ENCODE measurements at places on chromosomes 13 and 19.

DNA sequence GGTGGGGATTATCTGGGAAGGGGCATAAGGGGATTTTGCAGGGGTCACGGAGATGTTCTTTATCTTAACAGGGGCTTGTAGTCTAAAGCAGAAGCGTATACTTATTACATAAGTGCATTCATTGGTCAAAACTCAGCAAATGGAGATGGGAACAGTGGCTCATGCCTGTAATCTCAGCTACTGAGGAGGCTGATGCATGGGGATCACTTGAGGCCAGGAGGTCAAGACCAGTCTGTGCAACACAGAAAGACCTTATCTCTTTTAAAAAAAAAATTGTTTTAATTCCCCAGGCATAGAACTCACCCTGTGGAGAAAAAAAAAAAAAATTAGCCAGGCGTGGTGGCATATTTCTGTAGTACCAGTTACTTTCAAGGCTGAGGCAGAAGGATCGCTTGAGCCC lies 18.9 kb downstream of the FAM187B start:
- no peak for DNase-seq

DNA sequence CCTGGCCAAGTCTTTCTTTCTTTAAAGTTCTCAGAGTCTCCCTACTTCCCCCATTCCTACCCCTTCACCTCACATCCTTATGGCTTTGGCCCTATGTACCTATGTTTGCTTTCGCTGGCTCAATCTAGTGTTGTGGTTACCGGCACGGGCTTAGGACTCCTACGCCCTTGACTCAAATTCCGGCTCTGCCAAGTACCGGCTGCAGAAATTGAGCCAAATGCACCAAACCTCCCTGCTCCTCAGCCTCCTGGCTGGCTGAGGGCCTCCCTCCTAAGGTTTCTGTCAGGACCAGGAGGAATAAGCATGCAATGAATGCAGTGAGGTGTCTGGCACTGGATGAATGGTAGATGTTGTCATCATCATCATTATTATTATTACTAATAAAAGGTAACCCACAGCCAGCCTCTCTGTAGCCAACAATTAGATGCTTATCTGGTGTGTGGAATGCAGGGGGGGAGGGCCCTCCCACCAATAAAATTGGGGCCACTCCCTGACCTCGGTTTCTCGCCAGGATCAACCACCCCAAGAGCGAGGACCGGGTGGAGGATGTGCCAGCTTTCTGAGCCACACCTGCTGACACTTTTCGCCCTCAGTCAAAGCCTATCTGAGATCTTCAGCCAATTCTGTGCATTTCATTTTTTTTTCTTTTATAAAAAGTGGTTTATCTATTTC lies 20.7 kb downstream of the KLK5 start:
- peak; percentile 95 for DNase-seq

DNA sequence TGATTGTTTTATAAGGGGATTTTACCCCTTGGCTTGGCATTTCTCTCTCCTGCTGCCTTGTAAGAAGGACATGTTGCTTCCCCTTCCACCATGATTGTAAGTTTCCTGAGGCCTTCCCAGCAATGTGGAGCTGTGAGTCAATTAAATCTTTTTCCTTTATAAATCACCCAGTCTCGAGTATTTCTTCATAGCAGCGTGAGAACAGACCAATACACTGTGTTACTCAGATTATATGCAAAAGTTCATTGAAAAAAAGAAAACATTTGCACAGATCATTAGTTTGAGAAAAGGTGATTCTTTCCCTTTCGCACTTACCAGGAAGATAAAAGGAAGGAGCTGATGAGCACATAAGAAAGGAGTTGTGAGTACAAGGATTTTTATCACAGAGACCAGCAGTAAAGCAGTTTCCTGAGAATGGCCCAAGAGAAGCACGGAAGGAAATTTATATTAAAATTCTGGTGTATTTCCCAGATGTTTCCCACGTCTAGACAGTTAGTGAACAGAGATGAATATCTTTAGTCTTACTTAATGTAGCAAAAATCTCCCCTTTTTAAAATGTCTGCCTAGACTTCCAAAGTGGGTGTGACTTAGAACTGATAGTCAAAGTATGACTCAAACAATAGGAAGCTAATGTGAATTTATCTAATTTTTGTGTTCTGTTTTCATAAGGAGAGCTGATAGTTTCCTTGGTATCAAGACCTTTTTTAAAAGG lies 431.8 kb upstream of the SGCG start:
- DNase-seq: no peak

- no peak for DNase-seq
Measured at GRCh38 chr13:36046672-36047071, 84.5 kb downstream of the DCLK1 start.

DNA sequence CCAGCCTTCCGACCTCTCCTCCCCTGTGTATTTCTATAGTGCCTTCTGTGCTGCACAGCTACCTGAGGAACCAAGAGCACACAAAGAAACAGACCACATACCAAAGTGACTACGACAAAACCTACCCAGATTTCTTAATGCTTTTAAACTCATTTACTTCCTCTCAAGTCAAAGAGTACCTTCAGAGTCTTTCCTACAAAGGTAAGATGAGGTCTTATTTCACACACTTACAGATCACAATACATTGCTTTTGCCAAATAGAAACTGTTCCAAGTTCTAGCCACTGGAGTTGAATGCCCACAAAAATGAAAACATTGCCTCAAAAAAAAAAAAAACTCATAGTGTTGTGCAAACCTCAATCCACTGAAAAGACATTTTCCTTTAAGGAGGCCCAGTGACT lies 36.4 kb downstream of the TEX26 start:
- no peak for DNase-seq

- DNase-seq: no peak
Measured at GRCh38 chr13:47415048-47415447, 518.2 kb upstream of the HTR2A start.

GRCh38 chr13:28299916-28300315 lies 161.6 kb downstream of the PAN3 start:
- DNase-seq: no peak

DNA sequence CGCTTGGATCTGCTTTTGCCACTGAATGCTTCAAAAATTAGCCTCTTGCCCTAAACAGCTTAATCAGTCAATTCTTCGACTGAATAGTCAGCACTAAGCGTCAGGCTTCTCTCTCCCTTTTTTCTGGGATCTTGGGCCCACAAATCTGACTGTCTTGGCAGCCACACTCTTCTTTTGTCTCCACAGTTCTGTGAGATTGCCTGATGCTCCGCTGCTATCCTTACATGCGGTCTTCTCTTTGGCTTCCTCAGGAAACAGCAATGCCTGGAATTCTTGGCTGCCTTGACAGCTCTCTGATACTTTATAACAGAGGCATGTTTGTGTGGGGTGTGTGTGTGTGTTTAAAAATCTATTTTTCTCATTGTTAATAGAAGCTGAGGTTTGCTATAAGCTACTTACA lies 32.6 kb downstream of the ERCC5 start:
- no peak for DNase-seq

DNA sequence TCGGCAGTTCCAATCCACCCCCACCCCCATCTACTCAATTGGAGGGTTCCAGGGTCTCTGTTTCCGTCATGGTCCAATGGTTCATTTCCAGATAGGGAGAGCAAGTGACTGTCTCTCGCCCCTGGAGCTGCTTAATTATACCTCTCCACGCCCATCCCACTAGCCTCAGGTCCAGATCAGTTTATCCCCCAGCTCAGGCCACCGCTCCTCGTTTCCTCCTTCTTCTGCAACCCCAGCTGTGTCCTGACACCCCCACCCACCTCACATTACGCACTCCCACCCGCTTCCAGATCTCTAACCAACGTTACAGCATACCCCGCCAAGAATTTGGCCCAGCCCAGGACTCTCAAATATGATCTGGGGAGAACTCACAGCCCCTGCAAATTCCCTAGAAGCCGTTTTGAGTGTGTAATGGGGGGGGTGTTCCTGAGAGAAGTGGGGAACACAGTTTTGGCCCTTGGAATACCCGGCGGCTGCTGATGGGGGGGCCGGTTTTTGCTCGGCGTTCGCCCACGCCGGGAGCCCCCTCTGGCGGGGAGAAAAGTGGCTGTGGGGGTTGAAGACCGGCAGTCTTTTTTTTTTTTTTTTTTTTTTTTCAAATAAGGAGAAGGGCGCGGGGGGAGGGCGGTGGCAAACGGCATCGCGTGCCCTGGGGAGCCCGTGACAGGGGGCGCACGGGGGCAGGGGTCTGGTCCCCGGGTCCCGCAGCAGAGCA lies 1.7 kb upstream of the PDE4A start:
- DNase-seq: peak; percentile 55

DNA sequence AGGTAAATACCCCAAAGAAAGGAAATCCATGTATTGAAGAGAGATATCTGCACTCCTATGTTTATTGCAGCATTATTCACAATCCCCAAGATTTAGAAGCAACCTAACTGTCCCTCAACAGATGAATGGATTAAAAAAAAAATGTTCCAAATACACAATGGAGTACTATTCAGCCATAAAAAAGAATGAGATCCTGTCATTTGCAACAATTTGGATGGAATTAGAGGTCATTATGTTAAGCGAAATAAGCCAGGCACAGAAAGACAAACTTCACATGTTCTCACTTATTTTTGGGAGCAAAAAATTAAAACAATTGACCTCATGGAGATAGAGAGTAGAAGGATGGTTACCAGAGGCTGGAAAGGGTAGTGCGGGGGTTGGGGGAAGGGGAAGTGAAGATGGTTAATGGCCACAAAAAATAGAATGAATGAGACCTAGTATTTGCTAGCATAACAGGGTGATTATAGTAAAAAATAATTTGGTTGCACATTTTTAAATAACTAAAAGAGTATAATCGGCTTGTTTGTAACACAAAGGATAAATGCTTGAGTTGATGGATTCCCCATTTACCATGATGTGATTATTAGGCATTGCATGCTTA lies 9.7 kb upstream of the ZNF709 start:
- no peak for DNase-seq

- no peak for DNase-seq
Measured at GRCh38 chr13:22836475-22836874, 344.3 kb upstream of the SGCG start.

GRCh38 chr13:21232599-21232998 lies 56.1 kb downstream of the MRPL57 start:
- no peak for DNase-seq

GRCh38 chr13:30715837-30716236 lies 19.5 kb upstream of the ALOX5AP start:
- no peak for DNase-seq

GRCh38 chr19:4878491-4878968 lies 11.1 kb upstream of the PLIN3 start:
- DNase-seq: no peak

DNA sequence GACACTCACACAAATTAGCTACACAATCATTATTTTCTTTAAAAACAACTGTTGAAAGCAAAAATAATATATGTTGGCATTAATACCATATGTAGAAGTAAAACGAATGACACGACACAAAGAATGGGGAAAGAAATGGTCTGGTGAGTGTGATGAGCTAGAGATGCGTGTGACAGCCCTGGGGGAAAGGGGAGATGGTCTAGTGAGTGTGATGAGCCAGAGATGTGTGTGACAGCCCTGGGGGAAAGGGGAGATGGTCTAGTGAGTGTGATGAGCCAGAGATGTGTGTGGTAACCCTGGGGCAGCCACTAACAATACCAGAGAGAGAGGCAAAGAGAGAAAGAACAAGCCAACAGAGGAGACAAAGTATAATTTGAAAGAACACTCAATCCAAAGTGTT lies 22.3 kb upstream of the LAMP1 start:
- DNase-seq: no peak

DNA sequence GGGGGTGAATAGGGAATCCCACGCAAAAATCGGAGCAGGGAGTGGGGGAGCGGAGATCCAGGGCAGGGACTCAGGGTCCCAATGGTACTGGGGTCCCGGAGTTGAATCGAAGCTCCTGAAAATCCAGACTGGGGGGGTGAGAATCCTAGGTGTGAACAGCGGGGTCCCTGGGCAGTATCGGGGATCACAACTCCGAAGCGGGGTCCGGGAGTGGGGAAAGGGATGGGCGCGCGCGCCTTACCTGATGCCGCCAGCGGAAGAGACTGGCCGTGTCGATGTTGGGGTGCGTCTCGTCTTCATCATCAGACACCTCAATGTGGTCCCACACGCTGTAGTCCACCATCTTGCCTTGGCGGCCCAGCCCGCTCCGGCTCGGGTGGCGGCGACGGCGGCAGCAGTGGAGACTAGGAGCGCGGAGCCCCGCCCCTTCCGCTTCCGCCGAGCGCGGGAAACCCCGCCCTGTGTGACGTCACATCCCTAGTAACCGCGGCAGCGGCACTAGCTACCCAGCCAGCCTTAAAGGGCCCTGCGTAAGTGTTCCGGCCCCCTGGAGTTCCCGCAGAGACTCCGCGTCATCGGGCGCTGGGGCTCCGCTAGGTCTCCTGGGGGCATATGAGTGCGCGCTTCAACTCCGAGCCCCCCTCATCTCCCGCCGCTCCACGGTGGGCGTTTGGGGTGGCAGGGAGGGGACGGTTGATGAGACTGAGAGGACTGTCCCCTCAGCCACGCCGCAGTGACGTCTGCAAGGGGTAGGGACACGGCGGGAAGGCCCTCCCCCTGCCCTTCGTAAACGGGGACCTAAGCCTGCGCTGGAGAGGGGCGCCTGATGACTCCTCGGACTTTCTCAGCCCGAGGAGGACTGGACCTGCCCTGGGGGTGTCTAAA lies at the start of gene CDC37:
Gene CDC37 (minus strand): TSS at position 406 of the 885 bp plus-strand sequence. CDS start 63 bp downstream, at position 343.
- DNase-seq: peak; percentile 95

DNA sequence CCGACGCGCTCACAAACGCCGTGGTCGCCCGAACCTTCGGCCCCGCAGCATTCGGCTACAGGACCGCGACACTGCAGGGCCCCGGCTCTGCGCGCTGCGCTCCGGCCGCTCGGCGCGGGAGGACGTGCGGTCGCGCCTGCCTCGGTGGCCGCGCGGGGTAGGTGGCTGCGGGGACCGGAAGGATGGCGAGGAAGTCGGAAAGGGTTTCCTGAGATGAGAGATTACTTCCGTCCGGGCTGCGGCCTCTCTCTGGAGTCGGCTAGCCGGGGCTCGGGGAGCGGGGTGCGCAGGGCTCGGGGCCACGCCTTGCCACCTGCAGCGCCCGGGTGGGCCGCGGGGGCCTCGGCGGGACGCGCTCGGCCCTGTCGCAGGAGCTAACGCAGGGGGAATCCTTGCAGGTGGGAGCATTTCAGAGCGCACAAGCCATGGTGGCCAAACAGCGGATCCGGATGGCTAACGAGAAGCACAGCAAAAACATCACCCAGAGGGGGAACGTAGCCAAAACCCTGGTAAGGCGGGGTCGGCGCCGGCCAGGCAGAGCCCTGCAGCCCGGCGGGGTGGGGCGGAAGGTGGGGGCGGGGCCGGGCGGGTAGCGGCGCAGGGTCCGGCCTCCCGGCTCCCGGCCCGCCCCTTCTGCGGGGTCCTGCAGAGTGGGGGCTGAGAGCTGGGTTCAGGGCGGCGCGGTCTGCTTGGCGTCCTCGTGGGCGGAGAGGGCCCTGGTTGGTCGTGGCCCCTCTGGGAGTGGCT lies at the start of gene SERP2:
Gene SERP2 (plus strand): TSS at position 224 of the 747 bp plus-strand sequence. CDS start 202 bp downstream, at position 426.
- no peak for DNase-seq

GRCh38 chr13:108281901-108282300 lies 12.4 kb downstream of the TNFSF13B start:
- no peak for DNase-seq

GRCh38 chr19:58086825-58087710 lies 11.0 kb downstream of the ZSCAN18 start:
- no peak for DNase-seq

All from SW480 (cell line).